Esophagus mucosa (tissue), 1 donor: ENCODE measurements at places on chromosomes 6 and 20. TPM values are rescaled to one million over a fixed set of nuclear protein-coding genes. Genes with fewer than 3 reads are reported as not detected.

DNA sequence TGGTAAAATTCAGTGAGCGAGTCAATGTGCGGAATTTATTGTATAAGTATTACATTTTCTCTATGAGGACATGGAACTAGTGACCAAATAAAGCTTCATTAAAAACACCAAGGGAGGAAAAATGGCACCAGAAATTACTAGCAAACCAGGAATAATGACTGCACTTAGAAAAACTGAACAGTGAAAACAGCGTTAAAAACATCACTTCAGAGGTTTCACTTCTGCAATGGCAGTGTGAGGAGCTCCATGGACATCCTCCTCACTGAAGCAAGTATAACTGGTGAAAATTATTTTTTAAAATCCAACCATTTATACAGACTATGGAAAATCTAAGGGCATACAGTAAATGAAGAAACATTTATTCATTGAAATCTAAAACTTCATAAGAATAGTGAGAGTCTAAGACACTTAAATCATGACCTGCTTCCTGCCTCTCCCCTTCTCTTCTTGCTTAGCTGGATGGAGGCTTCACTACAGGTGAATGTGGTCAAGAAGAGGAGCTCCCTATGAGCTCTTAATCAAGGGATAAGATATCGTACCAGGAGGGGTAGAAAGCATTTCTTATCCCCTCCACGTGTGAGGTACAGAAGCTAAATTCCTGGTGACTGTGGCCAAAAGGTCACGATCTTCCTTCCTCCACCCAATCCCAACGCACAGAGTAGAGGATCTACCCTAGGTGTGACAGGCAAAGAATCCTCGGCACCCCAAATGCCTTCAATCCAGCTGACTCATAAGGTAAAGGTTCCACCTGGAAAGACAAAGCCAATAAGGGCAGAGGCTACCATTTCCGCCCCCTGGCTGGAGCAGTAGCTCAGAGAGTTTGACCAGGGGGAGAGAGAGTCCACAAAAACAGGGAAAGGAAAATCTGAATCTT, 12.3 kb upstream of the ASF1A start:
- no peak for ATAC-seq

GRCh38 chr6:31875877-31876276, 2.9 kb downstream of the SLC44A4 start:
- no peak for ATAC-seq

GRCh38 chr6:235763-236360, 56.4 kb upstream of the DUSP22 start:
- ATAC-seq = peak; percentile 51

DNA sequence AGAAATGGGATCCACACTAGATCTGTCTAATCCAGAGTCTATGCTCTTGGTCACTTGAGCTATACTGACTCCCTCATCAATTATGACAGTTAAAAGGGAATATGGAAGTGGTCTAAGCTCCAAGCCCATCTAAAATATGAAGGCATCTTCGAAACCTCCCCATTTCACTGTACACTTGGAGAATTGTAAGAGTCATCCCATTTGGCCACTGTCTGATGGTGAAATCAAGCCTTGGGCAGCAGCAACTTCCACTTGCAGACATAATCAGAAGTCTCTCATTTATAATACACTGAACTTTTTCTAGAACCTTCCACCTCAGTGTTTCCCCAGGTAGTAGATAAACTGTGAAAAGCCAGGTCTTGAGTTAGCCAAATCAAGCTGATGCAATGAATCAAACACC, 26.3 kb upstream of the UBR2 start:
- no peak for ATAC-seq

GRCh38 chr20:53312957-53313356, 280.7 kb downstream of the ZNF217 start:
- ATAC-seq = no peak

The BAK1 gene
- total RNA-seq = 33.5 TPM

- ATAC-seq = no peak
These were observed 38.3 kb downstream of the COX4I2 start for GRCh38 chr20:31675828-31676608.

- ATAC-seq = no peak
These were observed 80.2 kb upstream of the RNF217 start for GRCh38 chr6:124881898-124882578.

The PNLDC1 gene
- total RNA-seq = not detected

DNA sequence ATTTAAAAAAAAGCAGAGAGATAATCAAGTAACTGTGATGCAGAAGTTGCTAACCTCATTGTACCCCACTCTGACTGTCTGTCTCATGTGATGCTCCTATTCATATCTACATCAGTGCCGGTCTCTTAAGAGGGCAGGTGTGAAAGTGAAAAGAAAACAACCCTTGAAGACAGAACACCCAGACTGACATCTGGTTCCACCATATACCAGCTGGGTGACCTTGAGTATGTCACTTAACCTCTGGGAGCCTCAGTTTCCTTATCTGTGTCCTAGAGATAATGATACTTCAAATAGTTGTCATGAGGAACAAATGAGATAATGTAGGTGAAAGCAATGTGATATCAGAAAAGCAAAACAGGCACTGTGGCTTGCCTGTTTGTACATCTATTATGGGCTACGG, 426.8 kb upstream of the SOX4 start:
- no peak for ATAC-seq

The PKIG gene
- total RNA-seq = 11.3 TPM

The TBX18 gene
- 1.6 TPM for total RNA-seq

The WFDC12 gene
- 5.1 TPM for total RNA-seq

The TGM6 gene
- not detected for total RNA-seq

GRCh38 chr20:41861772-41862422, 243.7 kb upstream of the CHD6 start:
- no peak for ATAC-seq

- ATAC-seq = peak; percentile 78
These were observed 4.3 kb downstream of the TNNC2 start for GRCh38 chr20:45822857-45823256.

The HUS1B gene
- 0.40 TPM for total RNA-seq

DNA sequence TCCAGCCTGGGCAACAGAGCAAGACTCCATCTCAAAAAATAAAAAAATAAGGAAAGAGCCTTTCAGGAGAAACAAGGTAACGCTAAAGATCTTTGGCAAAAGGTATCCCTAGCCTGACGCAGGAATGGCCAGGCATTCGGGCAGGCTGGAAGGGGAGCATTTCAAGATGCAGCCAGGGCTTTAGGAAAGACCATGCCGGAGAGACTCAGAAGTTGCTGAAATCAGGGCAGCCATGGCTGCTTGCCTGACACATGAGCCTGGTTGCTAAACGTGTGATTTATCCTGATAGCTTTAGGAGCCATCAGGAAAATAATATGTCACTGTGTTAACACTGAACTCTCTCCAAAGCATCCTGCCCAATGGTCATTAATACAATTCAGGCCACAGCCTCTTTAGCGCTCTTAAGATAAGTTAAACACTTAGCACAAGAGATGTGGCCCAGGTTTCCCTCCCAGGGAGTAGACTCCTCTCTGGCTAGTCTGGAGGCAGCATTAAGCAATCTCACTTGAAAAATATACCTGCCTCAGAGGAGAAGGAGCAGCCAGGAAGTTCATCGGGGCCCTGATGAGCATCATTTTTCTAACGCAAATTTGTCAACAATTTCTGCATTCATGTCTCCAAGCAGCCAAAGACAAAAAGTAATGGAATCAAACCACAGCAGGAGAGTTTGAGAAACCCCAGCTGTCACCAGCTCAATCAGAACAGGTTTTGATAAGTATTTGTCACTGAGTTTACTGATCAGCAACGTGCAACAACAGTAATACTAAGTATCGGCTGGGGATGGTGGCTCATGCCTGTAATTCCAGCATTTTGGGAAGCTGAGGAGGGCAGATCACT, 200.0 kb downstream of the ZMYND8 start:
- no peak for ATAC-seq

The BCAS4 gene
- 0.96 TPM for total RNA-seq
